ENCODE measurements at places on chromosomes 5 and 9.
A peak's percentile ranks its signal among the peaks of the same experiment; 100 is the strongest.

DNA sequence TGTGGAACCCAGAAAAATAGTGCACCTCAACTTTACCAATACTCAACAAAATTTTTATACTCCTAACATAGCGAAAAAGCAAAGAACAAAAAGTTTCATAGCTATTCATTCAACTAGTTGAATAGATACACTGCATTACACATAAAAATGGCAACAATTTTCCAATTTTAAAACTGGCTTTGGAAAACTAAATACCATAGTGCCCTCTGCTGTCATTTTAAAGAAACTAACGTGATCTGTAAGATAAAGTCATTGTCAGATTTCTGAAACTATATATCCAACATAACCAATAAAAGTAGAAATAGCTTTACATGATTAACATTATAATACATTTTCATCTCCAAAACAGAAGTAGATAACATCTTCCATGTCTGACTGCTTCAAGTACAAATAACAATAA, 31.6 kb downstream of the DTWD2 start:
- peak; percentile 9 for DNase-seq

GRCh38 chr5:145673786-145674185, 161.4 kb downstream of the PRELID2 start:
- no peak for DNase-seq

DNA sequence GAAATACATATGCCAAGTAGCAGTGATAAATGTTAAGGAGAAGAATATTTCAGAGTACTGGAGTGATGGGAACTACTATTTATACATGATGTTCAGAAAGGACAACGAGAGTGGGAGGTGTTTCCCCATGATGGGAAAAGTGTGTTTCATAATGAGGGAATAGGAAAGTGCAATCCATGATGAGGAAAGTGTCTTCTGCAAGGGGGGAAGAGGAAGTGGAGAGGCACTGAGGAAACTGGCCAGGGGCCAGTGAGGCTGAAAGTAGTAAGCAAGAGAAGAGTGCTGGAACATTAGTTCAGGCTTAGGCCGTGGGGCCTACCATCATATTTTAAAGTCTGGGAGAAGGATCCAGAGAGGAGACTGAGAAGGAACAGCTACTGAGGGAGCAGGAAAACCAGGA, 327.2 kb downstream of the SLF1 start:
- DNase-seq, result no peak

GRCh38 chr5:3678801-3679200, 83.2 kb downstream of the IRX1 start:
- DNase-seq, result no peak

DNA sequence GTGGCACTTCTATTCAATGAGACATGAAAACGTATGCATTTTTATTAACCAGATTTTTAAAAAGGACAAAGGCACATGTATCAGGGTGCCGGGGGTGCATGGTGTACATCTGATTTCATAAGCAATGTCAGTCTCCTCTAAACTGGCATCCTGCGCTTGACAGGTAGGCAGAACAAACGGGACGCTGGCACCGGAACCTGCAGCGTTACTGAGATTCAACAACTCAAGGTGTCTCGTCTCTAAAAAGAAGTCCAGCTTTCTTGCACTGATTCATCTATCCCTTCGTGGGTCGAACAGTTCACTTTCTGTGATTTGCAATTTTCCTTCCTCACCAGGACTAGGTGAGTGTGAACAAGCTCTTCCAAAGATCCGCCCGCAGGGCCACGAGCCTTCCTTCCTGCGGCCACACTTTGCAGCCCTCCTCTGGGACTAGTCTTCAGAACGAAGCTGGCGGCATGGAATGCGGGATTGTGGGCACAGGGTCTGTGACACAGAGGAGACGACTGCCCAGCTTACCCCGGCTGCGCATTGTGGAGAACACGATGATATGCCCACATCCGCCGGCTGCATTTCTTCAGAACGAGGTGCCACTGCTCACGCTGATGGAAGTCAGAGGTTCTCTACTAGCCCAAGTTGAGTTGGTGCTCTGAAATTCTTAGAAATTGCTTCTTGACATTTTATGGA, 7.2 kb downstream of the SLC6A3 start:
- DNase-seq, result no peak

DNA sequence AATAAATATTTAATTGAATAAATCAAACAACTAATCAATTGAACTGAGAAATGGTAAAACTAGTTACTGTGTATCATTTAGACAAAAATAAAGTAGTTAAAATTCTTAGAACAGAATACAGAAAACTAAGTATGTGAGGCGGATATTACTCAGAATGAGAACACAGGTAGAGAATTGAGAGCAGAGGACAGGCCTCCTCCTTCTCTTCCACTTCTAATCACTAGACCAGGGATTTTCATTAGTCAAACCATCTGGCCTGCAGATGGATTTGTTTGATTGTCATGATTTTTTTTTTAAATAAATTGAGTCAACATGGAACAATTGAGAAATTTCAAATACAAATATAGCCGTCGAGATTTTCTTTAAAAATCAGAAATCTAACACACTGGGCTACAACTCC, 198.6 kb upstream of the HMHB1 start:
- DNase-seq, result no peak

GRCh38 chr5:84693256-84693655, 308.6 kb upstream of the EDIL3 start:
- no peak for DNase-seq

GRCh38 chr5:115623658-115624057, 2.2 kb downstream of the TMED7 start:
- no peak for DNase-seq

DNA sequence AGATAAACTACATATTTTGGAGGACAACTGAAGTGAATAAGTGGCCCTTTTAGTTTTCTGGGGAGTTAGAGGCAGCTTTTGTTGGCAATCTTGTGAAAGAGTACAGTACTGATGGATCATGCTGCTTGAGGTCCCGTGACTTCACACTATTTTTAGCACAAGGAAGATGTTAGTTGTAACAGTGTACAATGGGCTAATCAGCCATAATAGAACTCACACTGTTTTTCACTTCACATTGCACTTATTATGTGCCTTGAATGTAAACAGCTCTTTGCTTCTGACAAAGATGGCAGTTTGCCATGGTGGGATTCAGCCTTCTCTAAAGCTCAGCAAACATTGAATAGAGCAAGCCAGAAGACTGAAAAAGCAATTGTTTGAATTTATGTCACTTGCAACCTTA, 176.7 kb upstream of the ZNF608 start:
- peak; percentile 99 for DNase-seq

- no peak for DNase-seq
These were observed 112.4 kb downstream of the MEF2C start for GRCh38 chr5:88770276-88771257.

DNA sequence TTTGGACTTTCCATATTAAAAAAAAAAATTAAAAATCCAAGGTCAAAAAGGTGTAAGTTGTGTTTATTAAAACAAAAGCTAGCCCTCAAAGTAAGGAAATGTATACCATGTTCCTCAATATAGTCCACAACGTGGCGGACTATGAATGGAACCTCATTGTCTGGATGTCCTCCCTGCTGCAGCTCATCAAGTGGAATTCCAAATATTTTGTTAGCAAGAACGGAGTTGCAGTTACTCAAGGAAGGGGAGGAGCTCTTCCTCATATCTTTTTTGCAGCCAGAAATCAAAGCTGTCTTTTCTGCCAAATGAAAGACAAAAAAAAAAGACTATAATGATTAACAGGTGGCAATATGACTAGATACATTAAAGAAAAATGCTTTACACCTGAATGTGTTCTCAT, 14.0 kb downstream of the FAM13B start:
- no peak for DNase-seq

DNA sequence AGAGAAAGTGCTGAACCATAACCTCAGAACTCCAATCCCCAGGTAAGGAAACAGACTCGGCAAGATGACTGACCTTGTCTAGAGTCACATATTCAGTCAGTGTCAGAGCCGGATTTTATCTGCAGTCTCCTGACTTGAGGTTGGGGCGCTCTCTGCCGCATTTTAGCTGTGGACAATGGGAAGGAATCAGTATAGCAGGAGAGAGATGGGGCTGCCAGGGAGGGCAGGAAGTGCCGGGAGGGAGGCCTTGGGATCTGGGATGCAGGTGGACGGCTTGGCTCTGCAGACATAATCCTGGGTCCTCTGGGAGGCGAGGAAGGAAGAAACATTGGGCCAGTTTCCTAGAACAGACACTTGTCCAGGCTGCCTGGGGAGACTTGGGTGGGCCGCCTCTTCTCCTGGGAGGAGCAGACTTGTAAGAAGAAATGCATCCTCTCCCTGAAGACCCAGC, 39.7 kb upstream of the COL15A1 start:
- DNase-seq, result no peak

DNA sequence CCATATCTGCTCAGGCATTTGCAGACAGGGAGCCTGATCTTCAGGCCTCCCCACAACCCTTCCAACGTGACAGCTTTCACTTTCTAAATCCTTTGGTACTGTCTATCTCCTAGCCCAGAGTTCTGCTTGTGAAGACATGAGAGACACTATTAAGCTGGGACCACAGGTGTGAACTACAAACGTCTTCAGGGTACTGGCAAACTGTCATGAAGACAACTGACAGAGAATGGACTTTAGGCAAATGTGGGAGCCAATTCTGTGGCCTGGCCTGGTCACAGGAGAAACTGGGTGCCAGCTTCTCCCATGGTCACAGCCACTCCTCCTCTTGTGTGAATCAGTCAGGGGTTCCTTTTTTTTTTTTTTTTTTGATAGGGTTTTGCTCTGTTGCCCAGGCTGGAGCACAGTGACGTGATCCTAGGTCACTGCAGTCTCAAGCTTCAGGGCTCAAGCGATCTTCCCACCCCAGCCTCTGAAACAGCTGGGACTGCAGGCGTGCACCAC, 10.4 kb downstream of the TRIM14 start:
- no peak for DNase-seq

DNA sequence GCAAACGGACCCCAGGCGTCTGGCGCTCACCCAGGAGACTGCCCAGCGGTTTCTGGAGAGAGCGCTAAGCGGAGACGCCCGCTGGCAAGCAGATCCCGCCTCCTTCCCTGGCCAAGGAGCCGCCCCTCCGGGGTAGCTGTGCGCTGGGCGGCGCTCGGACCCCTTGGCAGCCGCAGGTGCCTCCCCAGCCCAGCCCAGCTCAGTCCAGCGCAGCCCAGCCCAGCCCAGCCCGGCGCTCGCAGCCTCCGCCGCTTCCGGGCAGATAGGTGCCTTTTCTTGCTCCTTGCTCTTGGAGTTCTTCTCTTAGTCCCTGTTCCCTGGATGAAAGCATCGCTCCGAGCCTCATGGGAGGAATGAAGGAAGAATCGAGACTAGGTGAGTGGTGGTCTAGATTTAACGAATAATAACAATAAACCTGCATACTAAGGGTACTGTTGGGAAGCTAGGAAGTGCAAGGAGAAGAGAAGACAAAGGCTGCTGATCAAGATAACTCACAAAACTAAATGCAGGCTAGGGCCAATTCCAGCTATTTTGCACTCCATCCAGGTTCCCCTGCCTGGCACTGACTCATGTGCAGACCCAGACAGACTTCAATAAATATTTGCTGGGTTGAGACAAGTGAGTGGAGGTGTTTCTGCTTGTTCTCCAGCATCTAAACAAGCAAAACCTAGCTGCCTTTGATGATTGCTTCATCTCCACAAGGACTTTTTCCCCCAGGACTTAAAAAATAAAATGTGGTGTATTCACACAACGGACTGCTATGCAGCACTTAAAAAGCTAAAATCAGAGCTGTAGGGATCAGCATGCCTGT, at the start of gene STK32A:
Gene STK32A (plus strand): TSS at position 202 of the 811 bp plus-strand sequence. CDS start 4,609 bp downstream, outside the sequence.
- peak; percentile 58 for DNase-seq

- no peak for DNase-seq
These were observed 72.7 kb downstream of the SEMA4D start for GRCh38 chr9:89425024-89425805.

DNA sequence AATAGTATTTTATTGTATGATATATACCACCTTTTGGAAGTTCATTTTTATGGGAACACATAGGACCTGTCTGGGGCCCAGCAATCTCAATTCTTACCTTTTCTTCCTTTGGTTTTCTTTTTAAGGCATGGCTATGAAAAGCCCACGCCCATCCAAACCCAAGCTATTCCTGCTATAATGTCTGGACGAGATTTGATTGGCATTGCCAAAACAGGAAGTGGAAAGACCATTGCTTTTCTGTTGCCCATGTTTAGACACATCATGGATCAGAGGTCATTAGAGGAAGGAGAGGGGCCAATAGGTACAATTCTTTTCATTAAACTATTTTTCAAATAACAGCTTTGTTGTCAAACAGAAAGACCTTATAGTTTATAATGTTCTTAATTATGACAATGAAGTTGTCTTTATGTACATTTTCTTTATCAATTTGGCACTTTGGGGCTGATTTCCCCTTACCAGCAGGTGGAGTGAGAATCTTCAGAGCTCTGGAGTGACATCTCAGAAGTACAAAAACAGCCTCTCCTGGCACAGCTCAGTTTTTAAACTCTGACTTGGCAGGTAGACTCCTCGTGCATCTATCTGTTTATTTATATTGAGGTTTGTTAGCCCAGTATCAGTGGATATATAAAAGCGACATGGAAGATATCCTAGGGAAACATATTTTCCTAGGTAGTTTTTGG, 25.8 kb downstream of the DDX46 start:
- no peak for DNase-seq

DNA sequence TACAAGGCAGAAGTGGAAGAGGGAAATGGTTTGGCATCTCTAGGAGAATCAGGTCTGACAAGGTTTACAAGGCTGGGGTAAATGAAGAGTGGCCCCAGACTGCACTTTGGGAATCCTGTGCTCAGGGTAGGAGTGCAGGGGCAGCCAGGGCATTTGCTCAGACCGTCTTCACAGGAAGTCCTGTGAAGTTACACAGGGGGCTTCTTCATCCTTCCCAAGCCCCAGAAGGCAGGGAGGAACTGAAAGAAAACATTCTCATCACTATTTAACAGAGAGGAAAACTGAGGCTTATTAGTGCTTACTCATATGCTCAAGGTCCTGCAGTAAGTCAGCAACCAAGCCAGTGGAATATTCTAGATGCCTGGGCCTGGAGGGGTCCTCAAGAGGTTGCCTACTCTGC, 80.7 kb downstream of the NRG2 start:
- no peak for DNase-seq

DNA sequence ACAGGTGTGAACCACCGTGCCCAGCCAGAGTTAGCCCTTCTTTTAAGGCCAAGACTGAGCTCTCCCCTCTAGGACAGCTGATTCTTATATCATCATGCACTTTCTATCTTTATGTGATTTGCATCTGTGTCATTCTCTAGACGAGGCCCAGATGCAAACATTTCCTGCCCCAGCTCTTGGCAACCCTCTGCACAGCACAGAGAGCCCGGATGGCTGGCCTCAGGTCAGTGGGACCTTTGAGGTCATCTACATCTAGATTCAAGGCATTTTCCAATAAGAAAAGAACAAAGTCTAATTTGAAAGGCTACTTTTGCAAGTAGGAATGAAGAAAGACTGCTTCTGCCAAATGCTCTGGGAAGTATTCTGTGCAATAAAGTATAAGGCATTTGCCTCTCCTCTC, 109.0 kb upstream of the DAB2 start:
- no peak for DNase-seq

DNA sequence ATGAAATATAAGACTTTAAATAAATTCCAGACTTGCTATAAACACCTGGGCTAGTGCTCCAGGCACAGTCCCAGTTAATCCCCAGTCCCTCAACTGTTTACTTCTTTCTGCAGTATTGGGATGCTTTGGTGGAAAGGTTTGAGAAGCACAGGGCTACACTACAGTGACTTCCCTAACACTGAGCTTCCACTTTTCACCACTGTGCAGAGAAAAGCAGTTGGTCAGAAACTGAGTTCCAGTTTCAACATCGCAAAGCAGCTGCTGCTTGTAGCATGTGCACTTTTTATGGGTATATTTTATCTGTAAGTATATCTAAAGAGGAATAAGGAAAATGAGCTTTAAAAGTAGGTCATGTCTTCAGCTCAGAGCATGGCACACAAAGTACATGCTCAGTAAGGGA, 339.7 kb downstream of the NTRK2 start:
- no peak for DNase-seq

All from NCI-H2081 (cell line).